ENCODE measurements at places on chromosomes 16 and 17.

DNA sequence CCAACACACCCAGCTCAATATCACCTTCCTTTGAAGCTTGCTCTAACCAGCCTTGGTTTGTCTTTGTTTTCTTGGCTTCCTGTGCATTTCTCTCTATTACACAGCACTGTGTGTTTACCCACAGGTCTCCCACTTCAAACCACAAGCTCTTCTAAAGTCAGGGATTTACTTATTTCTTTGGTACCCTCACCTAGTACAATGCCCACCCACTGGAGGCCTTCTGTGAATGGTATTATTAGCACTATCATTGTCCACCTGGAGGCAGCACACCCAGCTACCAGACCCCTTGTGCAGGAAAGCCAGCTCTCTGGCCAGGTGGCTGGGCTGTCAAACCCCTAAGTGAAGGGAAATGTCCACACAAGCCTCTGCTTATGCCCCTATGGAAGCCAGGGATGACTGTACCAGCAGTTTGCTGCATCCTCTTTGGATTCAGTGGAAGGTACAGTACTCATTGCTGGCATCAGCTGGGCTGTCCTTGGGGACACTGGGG, 9.4 kb upstream of the TOP2A start:
- no peak for DNase-seq

GRCh38 chr16:84947022-84947421, 64.3 kb downstream of the ZDHHC7 start:
- DNase-seq = no peak

- DNase-seq = no peak
Measured at GRCh38 chr16:13307851-13308250, 406.5 kb downstream of the SHISA9 start.

- DNase-seq = peak; percentile 88
Measured at GRCh38 chr17:143785-144281, 6.5 kb downstream of the SCGB1C2 start.

- no peak for DNase-seq
Measured at GRCh38 chr17:27263386-27263785, 30.5 kb upstream of the WSB1 start.

DNA sequence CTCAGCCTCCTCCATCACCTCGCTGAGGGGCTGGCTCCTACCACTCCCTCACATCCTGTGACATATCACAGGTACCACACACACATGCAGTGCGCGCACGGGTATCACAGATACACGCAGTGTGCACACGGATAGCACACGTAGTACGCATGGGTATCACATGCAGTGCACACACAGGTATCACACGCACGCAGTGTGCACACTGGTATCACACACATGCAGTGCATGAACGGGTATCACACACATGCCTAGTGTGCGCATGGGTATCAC, 30.1 kb downstream of the ACSF3 start:
- DNase-seq = no peak
